IPS DF 6.9 (cell line): ENCODE measurements at places on chromosomes 6 and 20.

DNA sequence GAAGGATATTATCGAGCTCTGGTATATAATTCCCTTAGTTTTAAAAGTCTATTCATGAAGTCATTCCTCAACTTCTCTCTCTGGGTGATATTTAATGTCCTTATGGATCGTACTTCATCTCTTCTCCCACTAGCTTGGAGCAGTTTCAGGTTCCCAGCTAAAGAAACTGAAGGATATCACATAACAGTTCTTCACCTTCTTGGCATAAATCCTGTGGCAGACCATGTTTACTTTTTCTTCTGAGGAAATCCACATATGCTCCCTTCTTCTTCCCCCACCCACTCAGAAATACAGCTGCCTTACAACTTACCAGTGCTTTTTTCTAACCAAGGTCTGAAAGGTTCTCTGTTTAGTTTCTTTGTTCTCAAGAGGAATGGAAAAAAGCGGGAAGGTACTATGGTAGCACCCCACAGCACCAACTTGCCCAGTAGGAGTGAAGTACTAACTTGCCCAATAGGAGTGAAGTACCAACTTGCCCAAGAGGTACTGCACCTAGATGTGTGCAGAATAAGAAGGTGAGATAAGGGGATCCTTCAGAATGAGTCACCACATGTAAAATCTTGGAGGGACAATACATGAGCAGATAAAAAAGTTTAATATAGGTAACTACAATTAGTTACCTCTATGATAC, 53.1 kb downstream of the TSPYL4 start:
- H3K4me3 ChIP-seq, result no peak overlapping the region
- H3K27ac ChIP-seq, result no peak overlapping the region
- no peaks in the 10 kb centered on the region for H3K4me1 ChIP-seq

DNA sequence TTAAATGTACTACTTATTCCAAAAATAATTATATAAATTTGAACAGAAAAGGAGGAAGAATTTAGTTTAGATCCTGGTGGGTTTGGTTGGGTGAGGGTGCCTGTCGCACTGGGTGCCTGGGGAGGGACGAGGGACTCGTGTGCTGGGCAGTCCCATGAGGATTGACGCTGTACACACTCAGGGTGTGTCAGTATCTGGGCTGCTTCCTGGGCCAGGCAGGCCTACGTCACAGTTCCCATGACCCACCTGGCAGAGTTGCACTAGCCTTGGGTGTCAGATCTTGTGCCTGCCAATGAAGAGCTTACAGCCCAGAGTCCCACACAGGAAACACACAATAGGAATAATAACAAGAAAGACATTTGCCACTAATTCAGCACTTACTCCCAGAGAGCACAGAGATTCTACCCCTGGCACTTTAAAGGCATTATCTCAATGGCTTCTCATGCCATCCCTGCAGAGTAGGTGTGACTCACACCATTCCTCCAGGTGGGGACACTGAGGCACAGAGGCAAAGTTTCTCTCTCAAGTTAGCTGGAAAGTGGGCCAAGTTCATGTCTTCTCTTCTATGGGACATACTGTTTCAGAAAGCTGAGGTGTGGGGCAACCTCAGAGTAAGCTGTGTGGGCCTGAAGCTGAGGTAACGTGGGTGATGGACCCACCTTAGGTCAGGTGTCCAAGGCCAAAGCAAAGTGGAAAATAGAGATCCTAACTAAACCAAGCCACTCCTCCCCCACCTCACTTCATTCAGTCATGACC, 1.3 kb upstream of the SDCBP2 start:
- H3K27me3 ChIP-seq, result no peaks in the 10 kb centered on the region
- no peaks in the 10 kb centered on the region for H3K4me1 ChIP-seq
- H3K4me3 ChIP-seq, result no peak overlapping the region
- no peak for DNase-seq

GRCh38 chr6:33632558-33633039, 11.5 kb downstream of the ITPR3 start:
- H3K27ac ChIP-seq, result no peak overlapping the region
- no peaks in the 10 kb centered on the region for H3K36me3 ChIP-seq
- peak; percentile 92 for DNase-seq
- no peak overlapping the region for H3K4me3 ChIP-seq
- H3K4me1 ChIP-seq, result peaks cover 10% of the 10 kb centered on the region

- H3K4me1 ChIP-seq, result 0 out of 2 replicates have a peak, but pooled peaks cover 2% of the 10 kb centered on the region
- no peaks in the 10 kb centered on the region for H3K27me3 ChIP-seq
- no peaks in the 10 kb centered on the region for H3K36me3 ChIP-seq
- no peak for DNase-seq
Observed at GRCh38 chr6:88177961-88178464, 11.9 kb upstream of the CNR1 start.

DNA sequence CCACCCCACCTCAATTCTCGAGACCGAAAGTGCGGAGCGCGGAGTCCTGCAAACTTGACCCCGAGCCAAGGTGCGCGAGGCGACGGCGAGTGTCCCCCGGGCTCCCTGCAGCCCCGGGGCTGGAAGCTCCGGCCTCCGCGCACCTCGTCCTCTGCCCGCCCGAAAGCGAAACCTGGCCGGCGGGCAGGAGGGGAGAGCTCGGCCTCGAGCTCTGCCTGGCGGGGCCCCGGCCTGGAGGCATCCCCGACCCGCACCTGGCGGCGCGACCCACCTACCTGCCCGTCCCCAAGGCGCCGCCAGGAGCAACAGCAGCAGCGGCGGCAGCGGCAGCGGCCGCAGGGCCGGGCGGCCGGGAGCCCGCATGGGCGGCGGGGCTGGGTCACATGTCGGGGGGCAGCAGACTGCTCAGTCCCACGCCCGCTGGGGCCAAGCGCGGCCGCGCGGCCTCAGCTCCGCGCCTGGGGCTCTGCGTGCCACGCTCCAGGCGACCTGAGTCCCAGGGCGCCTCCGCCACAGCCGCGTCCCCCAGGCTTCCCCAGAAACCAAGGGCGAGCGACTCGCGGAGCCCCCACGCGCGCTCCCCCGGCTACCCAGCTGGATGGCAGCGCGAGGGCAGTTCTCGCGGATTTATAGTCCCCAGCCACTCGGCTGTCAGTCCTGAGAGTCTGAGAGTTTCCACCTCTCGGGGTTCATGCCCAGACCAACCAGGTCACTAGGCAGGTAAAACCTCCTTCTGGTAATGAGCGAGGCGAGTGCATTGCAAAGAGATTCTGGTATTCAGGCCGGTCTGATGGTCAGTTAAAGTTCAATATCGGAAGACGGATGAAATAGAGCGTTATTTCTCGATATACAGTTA, at the start of gene IL20RA:
TSS of gene IL20RA (minus strand) at position 600 of the 856 bp plus-strand sequence. CDS start at position 363, 237 bp downstream.
- no peaks in the 10 kb centered on the region for H3K36me3 ChIP-seq
- H3K4me3 ChIP-seq, result peak within 1 kb of the TSS; percentile 72; the same call in 1 of the 2 replicates
- no peaks in the 10 kb centered on the region for H3K4me1 ChIP-seq
- DNase-seq, result peak; percentile 7
- H3K27ac ChIP-seq, result no peak within 1 kb of the TSS
- peaks cover 6% of the 10 kb centered on the region; the same call in 1 of the 2 replicates for H3K27me3 ChIP-seq

- no peaks in the 10 kb centered on the region for H3K27me3 ChIP-seq
- no peak overlapping the region for H3K27ac ChIP-seq
- H3K4me1 ChIP-seq, result no peaks in the 10 kb centered on the region
- no peak for DNase-seq
- H3K36me3 ChIP-seq, result no peaks in the 10 kb centered on the region
Observed at GRCh38 chr6:21228411-21228810, 365.1 kb upstream of the SOX4 start.

DNA sequence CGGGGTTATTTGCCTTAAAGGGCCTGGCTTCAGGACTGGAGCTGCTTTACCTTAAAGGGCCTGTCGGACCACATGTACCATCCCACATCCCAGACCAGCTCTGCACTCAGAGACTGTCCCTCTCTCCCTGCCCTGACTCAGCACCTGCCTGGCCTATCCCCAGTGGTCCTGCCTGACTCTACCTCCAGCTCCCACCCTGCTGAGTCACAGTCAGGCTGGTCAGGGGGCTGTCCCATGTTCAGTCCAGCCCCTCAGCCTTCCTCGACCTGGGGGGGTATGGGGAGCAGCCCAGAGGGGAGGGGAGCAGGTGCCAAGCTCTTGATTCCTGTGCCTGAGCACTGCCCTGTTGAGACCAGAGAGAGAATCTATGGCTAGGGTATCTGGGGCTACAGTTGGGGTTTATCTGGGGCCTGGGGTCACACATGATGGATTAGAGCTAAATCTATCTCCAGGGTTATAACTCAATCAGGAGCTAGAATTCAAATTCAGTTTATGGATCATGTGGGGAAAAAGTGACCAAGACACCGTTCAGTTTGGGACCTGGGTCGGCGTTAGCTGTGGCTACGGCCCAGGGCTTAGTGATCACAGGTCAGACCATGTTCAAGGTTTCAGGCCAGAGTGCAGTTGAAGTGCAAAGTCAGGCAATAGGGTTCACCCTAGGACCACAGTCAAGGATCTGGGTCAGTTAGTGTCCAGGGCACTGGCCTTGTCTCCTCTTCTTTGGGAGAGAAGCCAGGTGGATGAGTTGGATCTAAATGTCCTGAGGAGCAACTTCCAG, 9.4 kb upstream of the TRIB3 start:
- H3K36me3 ChIP-seq, result no peaks in the 10 kb centered on the region
- no peaks in the 10 kb centered on the region for H3K27me3 ChIP-seq
- no peak for DNase-seq
- H3K4me1 ChIP-seq, result no peaks in the 10 kb centered on the region; the same call in 1 of the 2 replicates
- H3K4me3 ChIP-seq, result no peak overlapping the region

- H3K4me3 ChIP-seq, result no peak overlapping the region
- no peaks in the 10 kb centered on the region for H3K4me1 ChIP-seq
- no peaks in the 10 kb centered on the region for H3K27me3 ChIP-seq
- DNase-seq, result no peak
Observed at GRCh38 chr6:132872923-132873322, 58.6 kb downstream of the RPS12 start.

DNA sequence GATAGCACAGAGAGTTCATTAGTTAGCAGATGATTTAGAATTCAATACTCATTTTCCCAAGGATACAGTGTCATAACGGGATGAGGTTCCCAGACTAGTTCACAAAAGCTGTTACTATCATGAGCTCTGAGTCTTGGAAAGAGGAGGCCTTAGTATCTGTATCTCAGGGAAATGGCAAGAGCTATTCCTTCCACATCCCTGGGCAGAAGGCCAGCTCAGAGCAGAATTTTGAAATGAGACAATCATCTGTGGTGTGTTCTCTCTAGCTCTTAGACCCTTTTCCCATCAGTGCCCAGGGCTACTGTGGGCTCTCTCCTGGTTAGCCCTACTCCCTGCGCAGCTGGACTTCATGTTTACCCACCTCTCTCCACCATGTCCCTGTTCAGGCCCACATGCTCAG, 64.5 kb downstream of the JAG1 start:
- H3K27me3 ChIP-seq, result no peaks in the 10 kb centered on the region
- H3K4me1 ChIP-seq, result no peaks in the 10 kb centered on the region
- H3K4me3 ChIP-seq, result no peak overlapping the region
- H3K27ac ChIP-seq, result no peak overlapping the region

DNA sequence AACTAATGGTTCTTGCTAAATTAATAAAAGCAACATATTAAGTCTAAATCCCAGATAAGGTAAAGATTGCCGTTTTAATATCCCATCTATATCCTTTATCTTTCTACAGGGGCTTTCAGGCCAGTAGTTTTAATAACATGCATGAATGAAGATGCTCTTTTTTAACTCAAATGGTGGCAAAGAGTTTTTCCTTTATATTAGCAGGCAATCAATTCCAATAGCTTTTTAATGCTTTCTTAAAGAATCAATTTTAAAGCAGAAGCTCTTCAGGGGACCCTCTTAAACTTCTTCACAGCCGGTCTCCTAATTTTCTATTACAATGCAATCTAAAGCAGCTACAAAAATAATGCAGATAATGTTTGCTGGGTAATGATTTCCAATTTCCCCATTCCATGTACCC, 107.8 kb upstream of the HS3ST5 start:
- no peaks in the 10 kb centered on the region for H3K4me1 ChIP-seq
- H3K36me3 ChIP-seq, result no peaks in the 10 kb centered on the region
- H3K4me3 ChIP-seq, result no peak overlapping the region
- H3K27ac ChIP-seq, result no peak overlapping the region
- H3K27me3 ChIP-seq, result no peaks in the 10 kb centered on the region
- no peak for DNase-seq

- DNase-seq, result no peak
- H3K4me3 ChIP-seq, result no peak overlapping the region
- no peak overlapping the region for H3K27ac ChIP-seq
Observed at GRCh38 chr20:22473293-22473692, 111.1 kb downstream of the FOXA2 start.

- H3K36me3 ChIP-seq, result no peaks in the 10 kb centered on the region
- no peaks in the 10 kb centered on the region for H3K27me3 ChIP-seq
- H3K27ac ChIP-seq, result no peak overlapping the region
- no peak for DNase-seq
Observed at GRCh38 chr6:139925894-139926641, 551.6 kb upstream of the CITED2 start.

DNA sequence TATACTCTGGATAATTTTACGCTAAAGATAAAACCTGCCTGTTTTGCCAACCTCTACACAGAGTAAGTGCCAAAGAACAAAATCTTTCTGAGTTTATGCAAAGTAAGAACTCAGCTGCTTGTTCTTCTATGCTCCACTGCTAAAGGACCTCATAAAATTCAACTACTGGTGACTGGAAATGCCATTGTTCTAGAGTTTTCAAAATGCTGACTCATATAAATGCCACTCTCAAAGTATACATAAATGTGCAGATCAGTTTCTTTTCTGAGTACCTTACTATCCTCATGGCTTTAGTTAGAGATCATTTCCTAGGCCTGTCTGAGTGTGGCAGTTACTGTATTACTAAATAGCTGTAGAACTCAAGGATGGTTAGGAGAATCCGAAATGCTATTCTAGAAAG, 45.6 kb downstream of the LYRM4 start:
- H3K27me3 ChIP-seq, result no peaks in the 10 kb centered on the region
- H3K4me1 ChIP-seq, result no peaks in the 10 kb centered on the region
- DNase-seq, result no peak
- no peaks in the 10 kb centered on the region for H3K36me3 ChIP-seq
- H3K27ac ChIP-seq, result no peak overlapping the region
- H3K4me3 ChIP-seq, result no peak overlapping the region

GRCh38 chr6:144675231-144675861, 390.2 kb downstream of the UTRN start:
- no peak overlapping the region for H3K27ac ChIP-seq
- DNase-seq, result no peak
- no peaks in the 10 kb centered on the region for H3K36me3 ChIP-seq

- no peaks in the 10 kb centered on the region for H3K4me1 ChIP-seq
- no peak overlapping the region for H3K4me3 ChIP-seq
- no peak for DNase-seq
- no peak overlapping the region for H3K27ac ChIP-seq
- H3K27me3 ChIP-seq, result no peaks in the 10 kb centered on the region
Observed at GRCh38 chr6:16819752-16820151, 58.5 kb upstream of the ATXN1 start.

GRCh38 chr20:40317156-40317790, 371.8 kb downstream of the MAFB start:
- no peak overlapping the region for H3K27ac ChIP-seq
- no peak for DNase-seq
- no peak overlapping the region for H3K4me3 ChIP-seq
